Skin of body (tissue), 3 donors: ENCODE measurements at places on chromosomes 5 and 9. TPM values are rescaled to one million over a fixed set of nuclear protein-coding genes. Genes with fewer than 3 reads are reported as not detected.

The TEK gene
- total RNA-seq, result 10.4 TPM

The TNFSF8 gene
- total RNA-seq, result 1.6 TPM

- no peak for DNase-seq
These were observed 1.3 kb downstream of the SLC1A1 start for GRCh38 chr9:4491626-4491975.

- no peak for DNase-seq
These were observed 44.9 kb downstream of the SFXN1 start for GRCh38 chr5:175523292-175523691.

The IFNA21 gene
- total RNA-seq, result not detected

DNA sequence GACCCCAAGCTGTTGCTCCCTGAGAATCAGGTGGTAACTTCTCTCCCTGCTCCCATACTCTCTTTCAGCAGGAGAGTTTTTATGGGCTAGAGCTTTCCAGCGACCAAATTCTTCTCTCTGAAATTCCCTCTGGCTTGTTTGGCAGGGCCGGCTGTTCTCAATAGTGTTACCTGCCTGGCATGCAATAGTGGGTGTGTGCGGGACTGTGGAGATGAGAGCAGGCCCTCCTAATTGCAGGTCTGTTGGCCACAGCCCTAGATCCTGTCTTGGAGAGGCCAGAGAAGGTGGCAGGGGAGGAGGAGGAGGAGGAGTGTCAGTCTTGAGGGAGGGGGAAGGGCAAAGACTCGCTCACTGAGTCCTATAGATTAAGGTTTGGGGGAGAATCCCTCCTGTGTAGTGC, 29.5 kb downstream of the AQP7 start:
- no peak for DNase-seq

The EIF4E1B gene
- total RNA-seq, result not detected

DNA sequence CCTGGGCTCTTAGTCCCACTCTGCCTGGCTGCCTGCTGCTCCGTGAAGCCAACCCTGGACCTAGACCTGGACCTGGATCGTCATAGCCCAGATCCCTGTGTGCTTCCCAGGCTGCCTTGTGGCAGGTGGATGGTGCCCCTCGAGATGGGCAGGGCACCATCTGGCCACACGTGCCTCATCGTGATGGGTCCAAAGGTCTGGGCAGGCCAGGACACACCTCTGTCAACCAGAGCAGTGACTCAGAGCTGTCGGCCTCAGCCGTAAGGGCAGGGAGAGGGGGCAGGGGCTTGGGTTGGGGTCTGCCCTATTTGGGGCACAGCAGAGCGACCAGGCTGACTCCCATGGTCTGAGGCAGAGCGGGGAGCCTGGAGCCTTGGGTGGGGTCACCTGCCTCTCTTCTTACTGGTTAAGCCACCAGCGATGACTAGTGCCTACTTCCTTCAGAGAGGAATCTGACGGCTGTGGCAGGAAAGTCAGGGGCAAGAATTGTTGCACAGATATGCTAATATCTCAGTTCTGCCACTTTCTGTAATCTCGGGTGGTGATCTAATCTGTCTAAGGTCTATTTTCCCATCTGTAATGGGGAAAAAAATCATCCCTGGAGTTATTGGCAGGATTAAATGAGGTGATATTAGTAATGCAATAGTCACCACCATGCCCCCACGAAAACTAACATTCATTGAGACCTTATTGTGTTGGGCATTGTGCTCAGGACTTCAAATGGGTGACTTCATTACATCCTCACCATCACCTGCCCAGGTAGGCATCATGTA, 3.2 kb upstream of the CDHR2 start:
- no peak for DNase-seq

The CCDC69 gene
- total RNA-seq, result 7.0 TPM

The BBLN gene
- 18.4 TPM for total RNA-seq

DNA sequence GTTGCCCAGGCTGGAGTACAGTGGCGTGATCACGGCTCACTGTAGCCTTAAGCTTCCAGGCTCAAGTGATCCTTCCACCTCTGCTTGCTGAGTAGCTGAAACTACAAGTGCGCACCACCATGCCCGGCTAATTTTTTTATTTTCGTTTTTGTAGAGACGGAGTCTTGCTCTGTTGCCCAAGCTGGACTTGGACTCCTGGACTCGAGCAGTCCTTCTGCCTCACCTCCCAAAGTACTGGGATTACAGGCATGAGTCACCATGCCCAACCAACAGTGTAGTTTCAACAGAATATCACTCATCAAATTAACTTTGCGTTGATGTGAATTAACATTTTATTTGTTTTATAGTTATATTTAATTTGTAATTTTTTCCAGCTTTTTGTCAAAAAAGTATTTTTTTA, 45.3 kb downstream of the WDR70 start:
- no peak for DNase-seq

DNA sequence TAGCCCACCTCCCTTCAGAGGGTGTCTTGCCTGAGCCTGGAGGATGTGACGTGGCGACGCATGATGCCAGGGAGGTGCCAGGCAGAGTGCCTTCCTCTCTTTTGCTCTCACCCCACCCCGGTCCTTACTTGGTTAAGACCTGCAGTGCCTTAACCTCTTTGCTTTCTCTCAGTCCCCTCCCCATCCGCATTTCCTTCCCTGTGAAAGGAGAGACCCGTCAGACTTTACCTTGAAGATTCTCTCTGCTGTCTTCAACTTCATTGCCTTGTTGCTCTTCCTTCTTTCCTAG, 52.0 kb upstream of the NCS1 start:
- DNase-seq, result no peak

DNA sequence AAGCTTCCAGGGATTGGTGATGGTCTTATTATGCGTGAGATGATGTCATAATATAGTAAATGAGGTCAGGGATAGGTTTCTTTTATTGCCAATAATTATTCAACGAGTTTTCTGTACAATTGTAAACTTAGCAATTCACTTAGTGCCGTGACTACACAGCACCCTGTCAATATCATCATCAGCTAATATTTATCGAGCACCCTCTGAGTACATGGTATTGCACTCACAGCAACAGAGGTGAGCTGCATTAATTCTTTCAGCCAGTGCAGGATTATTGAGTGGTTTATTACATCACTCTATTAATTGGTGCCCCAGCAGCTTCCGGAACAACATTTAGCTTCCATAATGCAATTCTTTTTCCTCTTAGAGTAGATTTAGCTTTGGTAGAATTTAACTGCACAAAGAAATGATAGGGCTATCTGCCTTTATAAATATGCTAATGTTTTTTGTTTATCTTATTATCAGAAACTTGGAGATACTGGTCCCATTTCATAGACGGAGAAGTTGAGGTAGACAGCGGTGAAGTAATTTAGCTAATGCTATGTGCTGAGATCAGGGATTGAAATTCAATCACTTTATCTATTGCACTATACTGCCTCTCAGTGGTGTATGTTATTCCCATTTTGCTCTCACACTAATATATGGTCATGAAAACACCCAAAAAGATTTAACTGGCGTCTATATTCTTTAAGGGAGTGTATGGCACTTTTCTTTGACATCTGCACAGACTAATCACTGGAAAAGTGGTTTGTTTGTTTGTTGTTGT, 726.1 kb upstream of the WWC1 start:
- no peak for DNase-seq

GRCh38 chr9:113580041-113580953, 116.8 kb downstream of the RGS3 start:
- peak; percentile 16 for DNase-seq

GRCh38 chr5:10243660-10244240, 5.9 kb downstream of the ATPSCKMT start:
- DNase-seq, result no peak

- peak; percentile 96 for DNase-seq
These were observed 55.3 kb downstream of the ZNF366 start for GRCh38 chr5:72451741-72452505.

DNA sequence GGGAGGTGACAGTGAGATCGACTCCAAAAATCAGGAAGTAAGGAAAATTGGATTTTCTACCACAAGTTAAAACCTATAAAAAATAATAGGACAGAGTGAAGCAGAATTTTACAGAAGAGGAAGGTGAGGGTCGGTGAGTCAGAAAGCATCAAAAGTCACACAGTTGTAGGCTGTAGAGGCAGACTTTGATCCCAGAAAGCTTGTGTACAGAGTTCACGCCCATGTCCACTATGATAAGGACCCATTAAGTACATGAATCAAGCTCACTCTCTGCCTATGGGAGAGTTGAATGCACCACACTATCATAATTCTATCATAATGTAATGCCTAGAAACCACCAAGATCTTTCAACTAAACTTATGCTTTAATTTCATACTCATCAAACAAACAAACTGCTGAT, 291.2 kb downstream of the PRELID2 start:
- DNase-seq, result no peak

The WHRN gene
- total RNA-seq, result 2.0 TPM

DNA sequence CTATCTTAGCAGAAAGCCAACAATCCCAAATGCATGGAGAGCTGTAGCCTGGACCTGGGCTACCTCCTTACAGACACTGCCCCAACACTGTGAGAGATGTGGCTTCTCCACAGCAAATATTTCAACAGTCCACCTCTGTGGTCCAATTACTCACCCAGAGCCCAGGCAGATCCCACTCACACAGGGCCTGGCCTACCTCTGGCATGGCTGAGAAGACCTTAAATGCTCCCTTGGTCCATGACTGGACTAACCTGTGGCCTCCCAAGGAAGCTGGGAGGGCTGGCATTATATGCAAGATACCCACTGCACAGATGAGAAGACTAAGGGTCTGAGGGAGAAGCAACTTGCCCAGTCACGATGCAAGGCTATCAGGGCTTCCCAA, 22.8 kb upstream of the SLC25A51 start:
- DNase-seq, result no peak

GRCh38 chr9:98797491-98797890, 1.1 kb upstream of the ANKS6 start:
- no peak for DNase-seq

- no peak for DNase-seq
These were observed 151.8 kb upstream of the GDNF start for GRCh38 chr5:37991301-37992299.

DNA sequence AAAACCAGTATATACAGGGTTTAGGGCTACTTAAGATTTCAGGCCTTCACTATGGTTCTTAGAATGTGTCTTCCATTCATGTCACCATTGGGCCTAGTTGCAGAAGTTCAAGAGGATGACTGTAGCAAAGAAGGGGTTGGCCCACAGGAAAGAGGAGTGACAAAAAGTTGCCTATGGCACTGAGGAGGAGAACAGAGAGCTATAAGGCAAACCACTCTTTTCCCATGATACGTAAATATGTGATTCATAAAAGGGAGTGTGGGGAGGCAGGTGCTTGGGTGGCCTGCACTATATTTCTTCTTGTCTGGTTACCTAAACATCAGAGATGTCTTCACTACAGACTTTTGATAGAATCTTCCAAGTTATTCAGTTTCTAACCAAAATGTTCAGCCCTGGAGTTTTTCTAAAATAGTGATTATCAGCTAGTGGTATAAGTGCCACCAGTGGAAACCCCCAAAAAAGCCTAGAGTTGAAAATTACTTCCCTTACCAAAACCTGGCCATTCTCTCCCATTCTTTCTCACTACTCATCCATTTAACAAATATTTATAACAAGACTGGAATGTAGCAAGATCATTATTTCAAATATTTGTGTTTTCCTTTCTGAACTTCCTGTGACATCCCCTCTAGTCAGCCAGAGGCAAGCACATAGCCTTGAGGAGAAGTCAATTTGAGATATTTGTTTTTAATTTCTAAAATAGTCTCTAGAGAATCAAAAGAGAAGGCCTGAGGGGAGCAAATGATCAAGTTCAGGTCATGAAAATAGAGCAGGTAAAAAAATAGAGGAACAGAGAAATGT, 367.4 kb downstream of the EFNA5 start:
- no peak for DNase-seq

The PCDHA12 gene
- 0.20 TPM for total RNA-seq

DNA sequence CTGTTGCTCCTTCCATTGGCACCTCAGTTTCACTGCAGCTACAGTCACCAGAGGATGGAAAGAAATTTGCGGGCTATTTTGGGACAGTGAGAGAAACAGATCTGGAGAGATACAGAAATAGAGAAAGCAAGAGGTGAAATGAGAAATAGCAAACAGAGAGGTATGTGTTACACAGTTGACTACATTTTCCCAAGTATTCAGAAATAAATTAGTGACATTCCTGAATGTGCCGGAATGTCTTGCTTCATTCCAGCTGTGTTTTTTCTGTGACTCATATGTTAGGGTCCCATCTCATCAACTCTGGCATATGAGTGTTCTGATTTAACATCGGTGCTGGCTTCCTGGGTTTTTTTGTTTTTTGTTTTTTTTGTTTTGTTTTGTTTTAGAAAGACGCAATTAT, 63.8 kb upstream of the ZNF462 start:
- DNase-seq, result no peak

GRCh38 chr5:87770601-87771121, 357.9 kb upstream of the CCNH start:
- DNase-seq, result no peak

DNA sequence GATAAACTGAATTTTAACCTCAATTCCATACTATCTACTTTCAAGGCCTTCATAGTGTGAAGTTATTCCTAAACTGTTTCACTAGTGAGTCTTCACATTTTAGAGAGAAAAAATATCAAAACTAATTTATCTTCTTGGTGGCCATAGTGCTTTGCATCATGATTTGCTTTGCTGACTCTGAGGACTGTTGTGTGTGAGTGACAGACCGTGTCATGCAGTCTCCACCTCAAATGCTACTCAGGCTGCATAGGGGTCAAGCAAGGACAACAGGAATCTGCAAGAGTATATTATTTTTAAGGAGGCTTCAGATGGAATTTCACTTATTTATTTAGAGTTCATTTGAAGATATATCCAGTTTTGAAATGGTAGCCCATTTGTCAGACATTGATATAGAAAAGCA, 34.5 kb downstream of the MACIR start:
- no peak for DNase-seq
